ENCODE measurements at places on chromosomes 12 and 14.

- DNase-seq: peak; percentile 65
These were observed 37.0 kb upstream of the NT5DC3 start for GRCh38 chr12:103877934-103878510.

- no peak for DNase-seq
These were observed 216.2 kb downstream of the DPF3 start for GRCh38 chr14:72677664-72678063.

DNA sequence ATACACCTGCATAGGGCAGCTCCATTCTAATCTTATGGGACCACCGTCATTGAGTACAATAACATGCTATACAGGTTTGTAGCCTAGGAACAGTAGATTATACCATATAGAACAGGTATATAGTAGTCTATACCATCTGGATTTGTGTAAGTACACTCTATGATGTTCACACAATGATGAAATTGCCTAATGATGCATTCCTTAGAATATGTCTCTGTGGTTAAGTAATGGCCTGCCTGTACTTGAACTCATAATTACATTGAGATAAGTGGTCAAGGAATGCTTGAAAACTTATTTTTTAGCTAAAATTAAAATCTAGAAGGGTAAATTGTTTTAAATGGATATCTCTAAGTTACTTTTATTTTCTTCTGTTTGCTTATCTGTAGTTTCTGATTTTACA is 152.7 kb downstream of the SRGAP1 start:
- no peak for DNase-seq

GRCh38 chr12:12926571-12927071 is 25.3 kb downstream of the GPRC5D start:
- no peak for DNase-seq

DNA sequence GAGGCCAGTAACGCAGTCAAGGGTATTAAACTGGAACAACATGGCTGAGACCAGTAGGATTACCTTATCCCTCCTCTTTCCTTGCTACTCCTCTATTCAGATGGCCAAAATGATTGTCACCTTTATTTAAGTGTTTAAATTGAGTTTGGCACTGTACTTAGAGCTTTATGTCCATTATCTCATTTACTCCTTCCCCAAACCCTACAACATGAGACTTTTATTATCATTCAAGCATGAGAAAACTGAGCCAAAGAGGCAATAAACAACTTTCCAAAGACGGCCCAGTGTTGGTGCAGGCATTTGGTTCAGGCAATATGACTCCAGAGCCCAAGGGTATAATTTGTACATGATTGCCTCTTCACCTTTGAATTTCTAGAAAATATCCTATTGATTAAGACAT is 370.9 kb upstream of the KITLG start:
- no peak for DNase-seq

DNA sequence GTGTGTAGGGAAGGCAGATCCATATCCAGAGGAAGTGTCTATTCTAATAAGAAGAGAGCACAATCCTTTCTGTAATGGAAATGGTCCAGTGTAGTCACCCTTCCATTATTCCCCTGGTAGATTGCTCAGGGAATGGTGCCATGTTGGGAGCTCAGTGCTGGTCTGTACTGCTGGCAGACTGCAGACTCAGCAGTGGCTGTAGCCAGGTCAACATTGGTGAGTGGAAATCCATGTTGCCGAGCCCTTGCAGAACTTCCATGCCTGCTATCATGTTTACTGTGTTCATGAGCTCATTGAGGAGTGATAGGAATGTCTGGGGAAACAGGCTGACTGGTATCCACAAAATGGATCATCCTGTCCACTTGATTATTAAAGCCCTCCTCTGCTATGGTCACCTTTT is 128.7 kb downstream of the MIPOL1 start:
- no peak for DNase-seq

GRCh38 chr12:113867258-113867657 is 98.9 kb downstream of the RBM19 start:
- no peak for DNase-seq

DNA sequence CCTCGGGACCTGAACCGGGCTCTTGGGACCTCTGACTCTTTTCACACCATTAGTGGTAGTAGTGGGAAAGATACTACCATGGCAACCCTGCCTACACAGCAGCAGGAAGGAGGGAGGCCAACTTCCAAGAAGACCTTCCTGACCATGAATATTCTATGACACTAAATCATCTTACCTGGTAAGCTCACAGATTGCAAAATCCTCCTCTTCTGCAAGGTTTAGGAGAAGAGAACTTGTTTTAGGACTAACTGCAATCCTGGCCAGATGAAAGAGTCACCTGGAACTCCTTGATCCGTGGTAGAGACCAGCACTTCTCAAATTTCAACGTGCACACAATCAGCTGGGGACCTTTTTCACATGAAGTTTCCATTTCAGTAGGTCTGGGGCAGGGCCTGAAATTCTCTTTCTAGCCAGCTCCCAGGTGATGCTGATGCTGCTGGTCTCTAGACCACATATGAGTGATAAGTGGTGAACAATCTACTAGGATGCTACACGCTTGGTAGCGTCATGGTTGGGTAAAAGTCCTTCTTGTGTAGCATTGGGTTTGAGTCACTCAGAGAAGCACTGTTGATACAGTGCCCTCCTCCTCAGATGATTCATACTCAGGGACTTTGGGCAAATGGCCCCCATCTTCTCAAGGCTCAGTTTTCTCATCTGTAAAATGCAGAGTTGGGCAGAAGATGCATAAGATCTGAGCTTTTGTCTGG is 35.6 kb upstream of the FICD start:
- no peak for DNase-seq

GRCh38 chr12:115382681-115383080 is 698.7 kb upstream of the TBX3 start:
- no peak for DNase-seq

DNA sequence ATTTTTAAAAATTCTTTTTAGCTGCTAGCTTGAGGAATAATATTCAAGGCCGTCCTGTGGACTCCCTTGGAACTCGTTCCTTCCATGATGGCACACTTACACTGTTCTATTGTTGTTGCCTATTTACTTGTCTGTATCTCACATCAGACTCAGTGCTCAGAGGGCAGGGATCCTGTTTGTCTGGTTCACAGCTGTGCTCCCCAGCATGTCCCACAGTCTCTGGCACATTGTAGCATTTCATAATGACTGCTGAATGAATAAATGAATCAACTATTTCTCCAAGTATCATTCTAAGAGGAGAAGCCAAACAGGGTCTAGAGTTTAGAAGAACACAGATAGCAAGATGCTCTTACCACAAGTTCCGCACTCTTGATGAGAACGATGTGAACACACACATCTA is 48.0 kb downstream of the NTN4 start:
- no peak for DNase-seq

- DNase-seq: no peak
These were observed 49.4 kb downstream of the PHLDA1 start for GRCh38 chr12:75982169-75982564.

DNA sequence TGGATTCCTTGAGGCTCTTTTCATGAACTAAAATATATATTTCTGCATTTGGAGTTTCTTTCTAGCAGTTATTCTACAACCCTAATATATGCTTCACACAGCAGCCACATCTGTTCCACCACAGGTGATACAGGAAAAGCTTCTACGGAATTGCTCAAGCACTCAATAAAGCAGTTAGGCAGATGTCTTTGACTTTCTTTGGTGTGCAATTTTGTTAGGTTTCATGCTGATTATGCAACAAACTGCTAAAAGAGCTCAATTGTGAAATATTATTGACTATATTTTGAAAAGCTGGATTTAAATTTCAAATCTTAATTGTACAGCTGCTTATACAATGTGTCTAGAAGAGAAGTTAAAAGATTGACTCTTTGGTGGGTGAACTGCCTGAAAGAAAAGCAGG is 1055.6 kb upstream of the FBXO33 start:
- DNase-seq: no peak

GRCh38 chr14:90828642-90829487 is 12.6 kb upstream of the TTC7B start:
- peak; percentile 25 for DNase-seq

GRCh38 chr14:94129111-94129757 is at the start of gene IFI27L2:
Gene IFI27L2 (minus strand): TSS chr14:94129604. CDS start chr14:94129564, 40 bp downstream.
- DNase-seq: no peak

DNA sequence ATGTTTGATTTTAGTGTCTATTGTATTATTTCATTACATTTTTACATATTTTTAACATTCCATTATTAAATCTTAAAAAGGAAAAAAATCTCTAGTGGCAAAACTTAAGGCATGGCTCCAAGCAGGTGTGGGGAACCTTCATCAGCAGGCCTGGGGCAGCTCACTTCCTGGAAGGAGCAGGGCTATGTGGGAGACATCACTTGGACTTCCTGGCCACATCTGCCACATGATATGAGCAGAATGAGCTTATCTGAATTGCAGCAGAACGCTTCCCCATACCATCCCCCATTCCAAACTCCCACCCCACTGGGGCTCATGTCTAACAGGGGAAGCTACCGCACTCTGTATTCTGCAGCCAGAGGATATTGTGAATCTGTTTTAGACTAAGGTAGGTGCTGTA is 35.0 kb upstream of the KCNA1 start:
- no peak for DNase-seq

DNA sequence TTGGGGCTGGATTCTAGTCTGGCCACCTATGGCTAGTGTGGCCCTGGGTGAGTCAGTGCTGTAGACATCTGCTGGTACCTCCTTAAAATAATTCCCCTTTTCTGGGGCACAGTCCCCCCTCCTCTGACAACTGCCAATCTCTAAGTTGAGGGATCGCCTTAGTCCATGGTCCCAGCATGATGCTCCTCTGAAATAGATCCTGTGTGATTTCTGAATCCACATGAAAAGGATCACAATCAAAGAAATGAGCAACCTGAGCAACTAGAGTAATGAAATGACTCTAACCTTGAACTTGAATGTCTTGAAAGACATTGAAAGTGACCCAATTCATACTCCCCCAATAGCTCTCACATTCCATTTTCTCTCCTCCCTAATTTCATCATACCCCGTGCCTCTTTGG is 332.5 kb downstream of the VRK1 start:
- no peak for DNase-seq

- DNase-seq: peak; percentile 20
These were observed 246.2 kb upstream of the GRIP1 start for GRCh38 chr12:66925083-66925482.

GRCh38 chr14:79274641-79275291 is 936.5 kb downstream of the DIO2 start:
- DNase-seq: no peak

DNA sequence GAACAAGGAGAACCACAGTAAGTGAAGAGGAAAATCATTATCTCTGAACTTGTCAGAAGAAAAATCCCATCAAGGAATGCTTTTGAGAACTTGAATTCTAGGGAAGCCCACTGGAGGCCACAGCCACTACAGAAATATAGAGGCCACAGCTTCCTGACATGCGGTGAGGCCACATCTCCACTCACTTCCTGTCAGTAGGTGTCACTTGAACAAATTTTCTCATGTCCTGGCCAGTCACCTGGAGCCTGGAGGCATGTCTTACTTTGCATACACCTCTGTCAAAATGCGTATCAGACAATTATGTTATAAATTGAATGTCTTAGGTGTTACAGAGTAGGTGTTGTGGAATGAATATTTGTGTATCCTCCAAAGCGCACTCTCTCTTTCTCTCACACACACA is 370.3 kb downstream of the DAD1 start:
- DNase-seq: no peak

- DNase-seq: no peak
These were observed 45.9 kb downstream of the IFNG start for GRCh38 chr12:68113644-68114043.

- DNase-seq: no peak
These were observed 413.4 kb upstream of the TBX3 start for GRCh38 chr12:115097416-115097815.

- DNase-seq: no peak
These were observed 16.5 kb downstream of the SEL1L start for GRCh38 chr14:81516986-81517797.

GRCh38 chr14:76191297-76191696 is 39.6 kb downstream of the GPATCH2L start:
- DNase-seq: peak; percentile 93

GRCh38 chr12:27824126-27824842 is 44.2 kb upstream of the MANSC4 start:
- no peak for DNase-seq

- no peak for DNase-seq
These were observed 76.4 kb upstream of the RMST start for GRCh38 chr12:97386133-97386581.

DNA sequence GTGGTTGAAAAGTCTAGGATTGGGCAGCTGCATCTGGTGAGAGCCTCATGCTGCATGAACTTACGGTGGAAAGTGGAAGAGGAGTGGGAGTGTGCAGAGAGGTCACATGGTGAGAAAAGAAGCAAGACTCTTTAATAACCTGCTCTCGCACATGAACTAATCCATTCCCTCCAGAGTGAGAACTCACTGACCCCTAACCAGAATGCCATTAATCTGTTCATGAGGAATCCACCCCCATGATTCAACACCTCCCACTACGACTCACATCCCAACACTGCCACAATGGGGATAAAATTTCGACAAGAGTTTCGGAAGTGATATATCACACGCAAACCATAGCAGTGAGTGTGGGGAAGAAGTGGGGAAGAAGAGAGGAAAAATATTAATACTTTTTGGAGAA is 377.4 kb downstream of the NAV3 start:
- no peak for DNase-seq

- DNase-seq: no peak
These were observed 24.5 kb downstream of the SETD1B start for GRCh38 chr12:121828306-121828705.

DNA sequence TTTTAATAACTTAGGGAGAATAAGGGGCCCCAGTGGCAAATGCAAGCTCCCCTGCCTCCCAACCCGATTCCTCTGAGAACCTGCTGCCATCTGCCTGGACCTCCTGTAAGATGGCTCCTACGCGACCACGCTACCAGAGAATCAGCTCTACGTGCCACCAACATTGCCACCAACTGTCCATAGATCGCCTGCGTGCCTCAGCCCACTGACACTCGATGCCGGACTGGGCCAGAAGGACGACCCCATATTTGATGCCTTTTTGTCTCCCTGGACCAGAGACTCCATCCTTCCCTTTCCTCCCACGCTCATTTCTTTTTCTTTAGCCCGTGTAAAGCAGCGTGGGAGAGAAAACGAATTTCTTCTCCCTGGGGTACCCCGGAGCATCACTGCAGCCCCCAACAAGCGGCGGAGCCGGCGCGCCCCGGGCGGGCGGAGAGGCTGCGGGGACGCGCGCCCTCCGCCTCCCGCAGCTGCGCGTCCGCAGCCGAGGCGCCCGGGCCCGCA is 565 bp upstream of the KLHL42 start:
- DNase-seq: no peak

- no peak for DNase-seq
These were observed 15.2 kb downstream of the SLC7A8 start for GRCh38 chr14:23168246-23168645.

- no peak for DNase-seq
These were observed 131.0 kb downstream of the TMEM132D start for GRCh38 chr12:129772501-129773493.

DNA sequence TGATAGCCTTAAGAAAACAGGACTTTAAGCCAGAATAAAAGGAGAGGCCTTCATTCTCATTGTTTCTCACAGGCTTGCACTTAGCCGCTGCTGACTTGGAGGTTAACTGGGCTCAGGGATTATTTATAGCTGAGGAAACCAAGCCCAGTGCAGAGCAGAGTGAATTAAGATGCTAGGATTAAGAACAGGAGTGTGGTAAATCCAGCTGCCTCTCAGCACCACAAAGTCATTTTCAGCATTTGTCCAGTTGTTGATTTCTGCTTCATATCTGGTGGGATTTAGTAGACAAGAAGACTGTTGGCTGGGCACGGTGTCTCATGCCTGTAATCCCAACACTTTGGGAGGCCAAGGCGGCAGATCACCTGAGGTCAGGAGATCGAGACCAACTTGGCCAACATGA is 14.3 kb upstream of the KRT73 start:
- DNase-seq: no peak

- no peak for DNase-seq
These were observed 253.2 kb downstream of the NOVA1 start for GRCh38 chr14:26344596-26344995.

- no peak for DNase-seq
These were observed 52.3 kb upstream of the KCNA5 start for GRCh38 chr12:4991373-4991772.
